ENCODE measurements at places on chromosomes 5 and 9.

GRCh38 chr9:126454215-126454614, 127.6 kb downstream of the MVB12B start:
- DNase-seq: no peak

GRCh38 chr5:10552183-10553143, 11.4 kb upstream of the ANKRD33B start:
- DNase-seq: no peak

- DNase-seq: peak; percentile 2
Observed at GRCh38 chr5:115033861-115034260, 135.8 kb downstream of the TRIM36 start.

DNA sequence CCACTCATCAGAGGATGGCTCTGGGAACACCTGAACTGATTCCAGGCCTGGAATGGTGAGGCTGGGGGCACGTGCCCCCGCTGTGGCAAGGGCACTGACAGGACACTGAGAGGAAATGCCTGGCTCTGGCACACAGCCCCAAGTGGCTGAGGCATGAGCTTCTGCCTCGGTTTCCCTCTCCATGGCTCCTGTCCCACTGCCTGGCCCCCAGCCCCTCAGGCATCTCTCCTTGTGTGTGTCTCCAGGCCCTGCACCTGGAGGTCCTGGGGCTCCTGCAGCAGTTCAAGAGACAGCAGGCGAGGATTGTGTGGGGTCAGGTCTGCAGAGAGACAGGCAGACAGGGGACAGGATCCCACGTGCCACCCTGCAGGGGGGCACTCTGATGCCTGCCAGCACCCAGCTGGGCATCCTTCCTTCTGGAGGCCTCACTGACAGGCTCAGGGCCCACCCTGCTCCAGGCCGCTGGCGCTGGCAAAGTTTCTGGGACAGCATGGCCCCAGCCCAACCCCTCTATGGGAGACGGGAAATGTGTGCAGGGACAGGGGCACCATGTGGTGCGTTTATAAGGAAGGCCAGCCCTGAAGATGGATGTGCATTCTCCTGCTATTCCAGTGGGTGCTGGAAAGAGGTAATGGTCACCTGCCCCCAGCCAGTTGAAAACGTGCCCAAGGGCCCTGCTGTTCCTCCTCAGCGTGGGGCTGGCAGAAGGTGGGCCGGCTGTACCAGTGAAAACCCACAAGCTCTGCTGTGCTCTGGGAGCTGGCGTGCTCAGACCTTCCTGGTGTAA, 66.0 kb downstream of the RASGEF1C start:
- no peak for DNase-seq

DNA sequence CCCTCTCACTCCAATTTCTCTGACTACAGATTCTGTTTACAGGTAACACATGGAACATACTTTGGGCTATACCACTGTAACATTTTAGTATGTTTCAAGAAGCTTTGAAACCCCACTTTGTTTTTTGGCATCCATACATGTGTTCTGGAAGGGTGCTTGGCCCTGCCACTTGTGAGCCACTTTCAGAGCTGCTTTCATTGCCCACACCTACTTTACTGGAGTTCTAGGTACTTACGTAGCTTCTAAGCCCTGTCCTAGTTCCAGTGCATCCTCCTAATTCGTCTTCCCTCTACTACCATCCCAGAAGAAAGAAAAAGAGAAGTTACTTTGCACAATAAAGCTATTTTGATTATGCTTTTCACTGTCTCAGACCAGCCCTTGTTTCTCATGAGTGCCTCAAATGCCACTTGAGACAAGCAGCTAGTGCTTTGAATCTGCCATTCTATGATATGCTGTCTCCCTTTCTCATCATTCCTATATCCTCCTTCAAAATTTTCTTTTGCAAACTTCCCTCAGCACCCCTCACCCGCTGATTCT, 26.5 kb upstream of the C5orf47 start:
- DNase-seq: no peak

- peak; percentile 60 for DNase-seq
Observed at GRCh38 chr5:4868140-4868735, 271.9 kb upstream of the ADAMTS16 start.

DNA sequence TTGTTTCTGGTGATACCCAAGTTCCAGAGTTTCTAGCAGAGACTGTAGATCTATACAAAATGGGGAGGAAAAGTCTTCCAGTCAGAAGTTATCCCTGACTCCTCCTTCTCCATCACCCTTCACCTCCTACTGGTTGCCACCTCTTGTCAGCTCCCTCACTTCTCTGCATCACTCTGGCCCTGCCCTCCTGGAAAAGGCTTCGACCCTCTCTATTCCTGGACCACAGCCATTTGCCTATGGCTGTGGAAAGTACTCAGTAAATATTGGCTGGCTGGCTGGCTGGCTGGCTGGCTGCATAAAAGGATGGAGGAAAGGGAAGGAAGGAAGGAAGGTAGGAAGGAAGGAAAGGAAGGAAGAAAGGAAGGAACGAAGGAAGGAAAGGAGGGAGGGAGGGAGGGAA, 32.7 kb upstream of the ABCA1 start:
- DNase-seq: no peak

DNA sequence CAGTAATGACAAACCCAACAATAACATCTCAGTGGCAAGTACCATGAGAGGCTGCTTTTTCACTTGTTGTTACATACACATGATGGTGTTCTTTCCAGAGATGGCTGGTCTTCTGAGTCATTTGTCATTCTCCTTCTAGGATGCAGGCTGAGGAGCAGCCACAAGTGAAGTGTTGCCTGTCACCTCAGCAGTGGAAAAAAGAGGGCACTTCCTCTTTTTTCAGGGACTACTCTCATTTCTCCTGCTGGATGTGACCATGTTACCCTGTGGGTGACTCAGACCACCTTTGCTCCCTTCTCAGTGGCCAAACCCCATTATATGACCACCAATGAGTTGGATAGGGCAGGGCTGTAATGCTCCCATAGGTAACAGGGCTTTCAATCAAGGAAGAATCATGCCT, 587.0 kb upstream of the ADAMTS16 start:
- DNase-seq: no peak

Measured in erythroblast (primary cell).